ENCODE measurements at places on chromosomes 7 and 10. TPM values are rescaled to one million over a fixed set of nuclear protein-coding genes. Genes with fewer than 3 reads are reported as not detected.

PLAC9 gene
- total RNA-seq = 1.6 TPM

CPA5 gene
- total RNA-seq = not detected

MAGI2 gene
- 244 TPM for total RNA-seq

PNLIPRP1 gene
- total RNA-seq = not detected
